ENCODE measurements at places on chromosomes 16 and 17.

- no peak for DNase-seq
Measured at GRCh38 chr17:83118071-83118841, 38.8 kb downstream of the METRNL start.

DNA sequence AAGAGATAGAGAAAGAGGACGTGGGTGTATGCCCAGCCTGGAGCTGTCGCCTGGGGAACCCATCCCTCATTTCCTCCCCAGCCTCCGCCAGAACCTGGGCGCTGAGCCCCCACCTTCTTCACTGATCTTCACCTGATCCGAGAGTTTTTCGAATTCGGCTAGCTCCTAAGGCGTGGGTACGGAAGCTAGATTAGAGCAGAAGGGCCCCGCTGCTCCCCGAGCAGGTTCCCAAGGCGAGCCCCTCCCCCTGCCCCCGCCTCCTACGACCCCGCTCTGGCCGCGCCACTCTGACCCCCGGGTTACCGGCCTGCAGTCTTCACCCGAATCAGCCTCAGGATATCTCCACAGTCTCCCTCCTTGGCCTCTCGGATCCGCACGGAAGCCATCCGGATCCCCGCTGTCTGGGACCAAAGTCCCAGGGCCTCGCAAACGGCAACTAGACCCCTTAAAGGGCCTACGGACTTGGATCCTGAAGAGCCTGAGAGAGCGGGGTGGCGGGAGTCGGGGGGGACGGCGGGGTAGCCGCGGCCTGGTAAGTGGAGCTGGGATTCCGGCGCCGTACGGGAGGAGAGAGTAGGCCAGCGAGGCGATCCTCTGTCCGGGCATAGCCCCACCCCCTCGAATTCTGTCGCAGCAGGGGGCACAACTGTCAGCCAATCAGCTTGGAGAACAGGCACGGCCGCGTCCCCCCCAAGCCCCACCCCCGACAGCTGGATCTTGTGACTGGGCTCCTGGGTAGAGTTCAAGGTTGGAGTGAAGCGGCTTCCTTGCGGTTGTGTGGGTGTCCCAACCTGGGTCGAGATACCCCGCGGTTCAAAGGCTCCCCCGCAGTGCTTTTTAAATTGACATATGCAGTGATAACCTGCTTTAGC, at the start of gene SAT2:
Gene SAT2 (minus strand): TSS at position 572 of the 872 bp plus-strand sequence. CDS start 186 bp downstream, at position 386.
- DNase-seq = peak; percentile 68

GRCh38 chr16:49564496-49565229, 191.1 kb downstream of the C16orf78 start:
- no peak for DNase-seq

GRCh38 chr17:21041741-21042457, 912 bp downstream of the USP22 start:
- peak; percentile 50 for DNase-seq

DNA sequence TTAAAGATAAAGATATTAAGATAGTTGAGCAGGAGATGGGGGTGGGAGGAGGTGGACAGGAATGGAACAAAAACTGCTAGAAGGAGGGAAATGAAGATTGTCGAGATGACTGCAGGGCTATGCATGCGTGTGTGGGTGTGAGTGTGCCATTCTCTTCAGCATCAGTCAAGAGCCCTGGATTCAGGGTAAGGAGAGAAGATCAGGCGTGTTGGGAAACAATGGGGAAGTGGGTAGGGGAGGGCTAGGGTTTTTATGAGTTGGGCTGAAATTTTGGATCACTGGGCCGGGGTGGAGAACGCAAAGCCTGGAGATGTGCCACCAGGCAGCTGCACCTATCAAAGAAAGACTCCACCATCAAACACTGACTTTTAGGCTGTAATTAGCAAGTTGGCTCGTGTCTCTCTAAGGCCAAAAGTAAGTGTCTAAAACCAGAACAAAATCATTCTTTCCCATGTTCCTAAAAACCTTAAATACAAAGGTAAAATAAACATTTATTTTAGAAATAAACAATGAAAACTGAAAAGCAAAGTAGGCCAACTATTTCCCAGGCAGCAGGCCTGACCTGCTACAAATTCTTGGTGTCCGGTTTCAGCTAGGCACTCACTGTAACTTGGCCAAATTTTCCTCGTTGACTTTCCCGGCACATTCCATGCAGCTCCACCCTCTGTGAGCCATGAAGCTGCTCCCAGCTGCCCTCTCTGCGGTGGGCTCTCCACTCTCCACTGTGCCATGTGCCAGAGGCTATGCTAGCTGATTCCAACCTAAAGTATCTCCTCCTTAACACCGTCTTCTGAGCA, 4.2 kb downstream of the CDRT4 start:
- DNase-seq = no peak

DNA sequence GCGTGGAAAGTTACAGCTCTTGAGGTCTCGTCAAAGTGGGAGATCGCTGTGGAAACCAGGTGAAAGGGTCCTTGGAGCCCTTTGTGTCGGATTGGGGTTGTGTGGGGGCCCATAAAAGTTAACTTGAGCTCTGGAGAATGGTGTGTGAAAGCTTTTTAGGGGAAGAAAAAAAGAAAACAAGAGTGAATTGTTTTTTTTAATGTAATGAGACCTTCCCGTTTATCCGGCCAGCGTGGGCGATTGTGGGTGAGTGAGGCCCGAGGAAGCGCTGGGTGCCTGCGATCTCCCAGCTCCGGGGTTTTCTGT, 150.6 kb downstream of the MSI2 start:
- no peak for DNase-seq

DNA sequence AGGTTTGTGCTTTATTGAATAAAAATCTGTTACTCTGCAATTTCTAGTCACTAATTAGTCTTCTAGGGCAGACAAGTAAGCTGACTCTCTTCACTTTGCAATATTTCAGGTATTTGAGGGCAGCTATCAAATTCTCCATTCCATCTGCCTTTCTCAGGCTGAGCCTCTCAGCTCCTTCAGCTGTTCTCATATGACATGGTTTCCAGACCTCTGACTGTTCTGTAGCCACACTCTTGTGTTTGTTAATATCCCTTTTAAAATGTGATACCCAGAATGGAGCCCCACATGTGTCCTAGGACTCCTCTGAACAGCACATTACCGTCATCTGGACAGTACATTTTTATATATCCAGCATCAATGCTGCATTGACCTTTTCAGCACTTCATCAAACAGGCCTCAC, 46.1 kb upstream of the MTMR4 start:
- DNase-seq = no peak

- DNase-seq = no peak
Measured at GRCh38 chr16:55042556-55043432, 112.1 kb downstream of the IRX5 start.

GRCh38 chr17:20133517-20133916, 124.4 kb downstream of the SPECC1 start:
- no peak for DNase-seq

DNA sequence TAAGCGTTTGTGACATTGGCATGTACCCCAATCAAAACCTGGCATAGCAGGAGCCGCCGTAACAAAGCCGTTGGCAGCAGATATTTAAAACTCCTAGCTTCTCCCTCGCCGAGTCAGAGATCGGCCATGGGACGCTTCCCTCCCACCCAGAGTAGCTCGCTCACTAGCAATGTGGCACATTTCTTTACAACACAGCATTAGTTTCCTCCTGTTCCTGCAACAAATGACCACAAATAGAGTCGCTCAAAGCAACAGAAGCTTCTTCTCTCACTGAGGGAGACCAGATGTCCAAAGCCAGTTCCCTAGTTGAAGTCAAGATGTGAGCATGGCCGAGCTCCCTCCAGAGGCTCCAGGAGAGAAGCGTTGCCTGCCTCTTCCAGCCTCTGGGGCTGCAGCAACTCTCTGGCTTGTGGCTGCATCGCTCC, 106.7 kb downstream of the RBFOX3 start:
- DNase-seq = no peak

DNA sequence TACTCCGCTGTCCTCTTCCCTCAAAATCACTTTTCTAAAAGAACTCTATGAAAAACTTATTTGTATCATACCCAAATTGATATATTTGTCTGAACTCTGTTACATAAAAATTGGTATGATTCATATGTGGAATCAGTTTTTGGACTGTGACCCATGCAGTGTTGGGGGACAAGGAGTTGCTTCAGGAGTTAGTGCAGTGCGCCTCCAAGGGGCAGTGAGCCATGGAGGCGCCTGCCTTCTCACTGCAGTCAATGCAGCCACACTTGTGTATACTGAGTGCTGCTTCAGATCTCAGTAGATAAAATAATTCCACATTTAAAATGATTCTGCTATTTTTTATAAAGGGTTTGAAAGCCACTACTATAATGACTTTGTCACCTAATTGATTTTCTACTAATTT, 32.5 kb downstream of the DGKE start:
- no peak for DNase-seq

- no peak for DNase-seq
Measured at GRCh38 chr17:71741836-71742235, 379.0 kb upstream of the SOX9 start.

GRCh38 chr17:38350035-38350434, 1.6 kb upstream of the SOCS7 start:
- no peak for DNase-seq

- no peak for DNase-seq
Measured at GRCh38 chr16:80664786-80665185, 124.0 kb downstream of the DYNLRB2 start.

DNA sequence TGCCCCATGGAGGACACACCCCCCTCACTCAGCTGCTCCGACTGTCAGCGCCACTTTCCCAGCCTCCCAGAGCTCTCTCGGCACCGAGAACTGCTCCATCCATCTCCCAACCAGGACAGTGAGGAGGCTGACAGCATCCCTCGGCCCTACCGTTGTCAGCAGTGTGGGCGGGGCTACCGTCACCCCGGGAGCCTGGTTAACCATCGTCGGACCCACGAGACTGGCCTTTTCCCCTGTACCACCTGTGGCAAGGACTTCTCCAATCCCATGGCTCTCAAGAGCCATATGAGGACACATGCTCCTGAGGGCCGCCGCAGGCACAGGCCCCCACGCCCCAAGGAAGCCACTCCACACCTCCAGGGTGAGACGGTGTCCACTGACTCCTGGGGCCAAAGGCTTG, 2.1 kb downstream of the ZNF646 start:
- no peak for DNase-seq
